ENCODE measurements at places on chromosomes 11 and 22.

DNA sequence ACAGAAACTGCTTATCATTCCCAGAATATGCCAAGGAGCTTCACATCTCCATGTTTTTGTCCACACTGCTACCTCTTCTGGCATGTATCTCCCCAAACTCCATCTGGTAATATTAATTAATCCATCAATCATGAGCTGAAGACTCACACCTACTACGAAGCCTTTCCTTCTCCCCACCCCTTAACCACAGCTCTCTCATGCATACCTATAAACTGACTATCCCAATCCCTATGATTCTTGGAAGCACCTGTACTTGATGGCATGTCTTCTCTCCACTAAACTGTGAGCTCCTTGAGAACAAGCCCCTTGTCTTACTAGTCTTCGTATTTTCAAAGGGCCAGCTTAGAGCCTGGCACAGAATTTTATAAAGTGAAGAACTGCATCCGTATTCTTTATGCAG lies 47.3 kb downstream of the RELT start:
- no peak overlapping the region for H3K4me3 ChIP-seq
- no peaks in the 10 kb centered on the region for H3K36me3 ChIP-seq
- peaks cover 7% of the 10 kb centered on the region for H3K4me1 ChIP-seq
- no peak for DNase-seq
- no peaks in the 10 kb centered on the region for H3K27me3 ChIP-seq

DNA sequence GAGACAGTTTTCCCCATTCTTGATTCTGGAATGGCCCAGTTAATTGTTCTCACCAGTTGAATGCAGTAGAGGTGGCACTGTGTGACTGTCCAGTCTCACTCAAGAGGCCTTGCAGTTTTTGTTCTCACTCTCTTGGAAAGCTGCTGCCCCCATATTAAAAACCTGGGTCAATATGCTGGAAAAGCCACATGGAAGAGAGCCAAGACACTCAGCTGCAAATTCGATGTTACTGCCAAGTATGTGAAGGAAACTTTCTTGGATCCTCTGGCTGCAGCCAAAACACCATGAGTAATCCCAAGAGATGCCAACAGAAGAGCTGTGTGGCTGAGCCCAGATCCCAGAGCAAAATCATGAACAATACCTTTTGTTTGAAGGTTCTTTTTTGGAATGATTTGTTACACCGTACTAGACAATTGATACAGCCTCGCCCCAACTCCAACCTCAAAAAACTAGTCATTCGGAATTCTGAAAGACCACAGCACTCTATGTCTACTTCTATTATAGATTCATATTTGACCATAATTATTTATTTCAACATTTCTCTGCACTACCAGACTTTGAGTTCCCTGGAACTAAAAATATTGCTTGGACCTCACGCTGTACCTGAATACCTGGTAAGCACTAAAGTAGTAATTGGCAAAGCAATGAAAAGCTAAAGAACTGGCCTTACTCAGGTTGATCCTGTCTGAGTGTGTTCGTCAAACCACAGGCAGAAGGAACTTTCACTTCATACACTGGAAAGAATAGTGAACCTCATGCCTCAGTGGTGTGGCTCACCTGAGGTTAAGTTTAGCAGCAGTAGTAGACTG lies 378.8 kb downstream of the ETS1 start:
- peaks cover 36% of the 10 kb centered on the region for H3K4me1 ChIP-seq
- no peak overlapping the region for H3K4me3 ChIP-seq
- H3K27ac ChIP-seq = peak overlapping the region; percentile 55
- no peaks in the 10 kb centered on the region for H3K36me3 ChIP-seq

GRCh38 chr22:22941831-22942510 lies 54.4 kb downstream of the IGLL5 start:
- no peak overlapping the region for H3K27ac ChIP-seq
- no peak for DNase-seq
- no peaks in the 10 kb centered on the region for H3K27me3 ChIP-seq
- no peaks in the 10 kb centered on the region for H3K36me3 ChIP-seq

DNA sequence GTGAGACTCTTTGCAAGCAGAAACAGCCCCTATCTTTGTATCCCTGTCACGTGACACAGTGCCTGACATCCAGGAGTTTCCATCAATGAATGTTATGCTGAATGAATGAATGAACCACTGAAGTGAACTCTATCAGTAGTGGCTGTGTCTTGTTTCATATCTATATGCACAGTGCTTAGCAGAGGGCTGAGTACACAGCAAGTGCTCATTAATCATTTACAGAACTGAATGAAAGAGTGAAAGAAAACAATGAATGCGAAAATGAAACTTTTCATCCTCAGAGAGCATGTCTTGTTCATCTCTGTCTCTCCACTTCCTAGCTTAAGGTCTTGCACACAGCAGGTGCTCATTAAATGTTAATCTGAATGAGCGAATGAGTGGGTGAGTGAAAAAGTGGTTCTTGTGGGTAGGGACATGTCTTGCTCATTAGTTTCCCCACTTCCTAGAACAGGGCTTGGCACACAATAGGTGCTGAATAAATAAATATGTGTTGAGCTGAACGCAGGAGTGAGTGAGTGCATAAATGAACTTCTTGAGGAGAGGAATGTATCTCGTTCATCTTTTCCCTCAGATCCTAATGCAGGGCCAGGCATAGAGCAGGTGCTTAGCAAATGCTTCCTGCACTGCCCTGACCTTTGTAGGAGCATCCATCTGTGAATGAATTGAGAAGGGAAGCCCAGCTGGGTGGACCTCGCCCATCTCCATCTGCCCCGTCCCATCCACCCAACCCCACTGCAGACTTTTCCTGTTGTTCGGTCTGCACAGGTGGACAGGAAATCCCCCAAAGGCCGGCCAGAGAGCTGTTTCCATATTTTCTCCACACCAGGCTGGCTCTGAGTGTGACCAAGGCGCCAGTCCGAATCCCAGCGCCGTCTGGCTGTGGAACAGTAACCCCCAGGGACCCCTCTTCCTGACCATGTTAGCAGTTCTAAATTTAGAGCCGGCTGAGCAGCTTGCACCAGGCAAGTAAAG lies 113.4 kb upstream of the CRYBB3 start:
- peaks cover 26% of the 10 kb centered on the region for H3K4me1 ChIP-seq
- H3K36me3 ChIP-seq = peaks cover 9% of the 10 kb centered on the region

DNA sequence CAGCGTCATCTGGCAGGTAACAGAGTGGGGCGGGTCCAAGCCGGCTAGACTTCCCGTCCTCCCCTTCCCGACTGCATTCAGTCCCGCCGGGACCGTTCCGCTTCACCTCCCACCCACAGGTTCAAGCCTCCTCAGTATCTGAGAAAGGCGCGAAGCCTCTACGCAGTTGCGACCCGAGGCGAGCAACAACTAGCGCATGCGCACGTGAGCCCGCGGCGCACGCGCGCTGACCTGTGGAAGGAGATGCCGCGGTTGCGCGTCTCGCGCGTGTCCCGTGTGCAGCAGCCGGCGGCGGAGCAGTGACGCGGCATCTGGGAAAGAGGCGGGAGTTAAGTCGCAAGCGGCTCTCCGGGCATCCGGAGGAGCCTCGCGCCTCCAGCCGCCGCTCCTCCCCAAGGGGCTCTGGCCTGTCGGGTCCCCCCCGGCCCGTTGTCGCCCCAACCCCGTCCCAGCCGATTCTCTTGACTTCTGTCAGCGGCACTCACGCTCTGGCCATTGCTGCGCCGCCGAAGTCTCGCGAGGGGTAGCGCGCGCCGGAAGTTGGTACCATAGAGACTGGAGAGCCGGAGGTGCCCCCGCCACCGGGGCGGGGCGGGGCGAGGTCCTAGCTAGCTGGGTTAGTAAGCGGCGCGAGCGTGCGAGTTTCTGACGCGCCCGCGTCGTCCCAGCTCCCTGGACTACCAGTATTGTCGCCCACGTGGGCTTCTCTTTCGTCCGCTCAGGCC lies at the start of gene THAP7:
TSS of gene THAP7 (minus strand) at position 518 of the 725 bp plus-strand sequence. CDS start at position 311, 207 bp downstream.
- peak within 1 kb of the TSS; percentile 97 for H3K27ac ChIP-seq
- peaks cover 30% of the 10 kb centered on the region for H3K4me1 ChIP-seq
- H3K36me3 ChIP-seq = peaks cover 29% of the 10 kb centered on the region
- DNase-seq = peak; percentile 91
- H3K27me3 ChIP-seq = no peaks in the 10 kb centered on the region

DNA sequence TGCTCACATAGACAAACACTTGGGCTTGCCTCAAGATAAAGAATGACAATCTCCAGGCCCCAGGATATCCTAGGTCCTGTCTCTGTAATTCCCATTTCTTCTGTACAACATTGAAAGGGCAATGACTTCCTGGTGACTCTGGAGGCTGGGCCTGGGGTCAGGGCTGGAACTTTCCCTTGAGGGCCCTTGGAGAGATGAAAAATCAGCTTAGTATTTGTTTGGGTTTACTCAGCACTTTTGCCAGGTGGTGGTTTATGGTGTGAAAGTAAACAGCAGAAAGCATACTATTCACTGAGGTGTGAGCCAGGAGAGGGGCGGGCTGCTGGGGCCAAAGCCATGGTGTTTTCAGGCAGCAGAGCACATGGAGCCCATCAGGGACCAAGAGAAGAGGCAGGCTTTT lies 214.7 kb upstream of the NARS2 start:
- no peak for DNase-seq
- H3K27ac ChIP-seq = no peak overlapping the region
- no peaks in the 10 kb centered on the region for H3K27me3 ChIP-seq
- H3K4me3 ChIP-seq = no peak overlapping the region

GRCh38 chr11:109048098-109048497 lies 373.9 kb upstream of the C11orf87 start:
- no peaks in the 10 kb centered on the region for H3K27me3 ChIP-seq
- DNase-seq = no peak
- no peak overlapping the region for H3K27ac ChIP-seq

DNA sequence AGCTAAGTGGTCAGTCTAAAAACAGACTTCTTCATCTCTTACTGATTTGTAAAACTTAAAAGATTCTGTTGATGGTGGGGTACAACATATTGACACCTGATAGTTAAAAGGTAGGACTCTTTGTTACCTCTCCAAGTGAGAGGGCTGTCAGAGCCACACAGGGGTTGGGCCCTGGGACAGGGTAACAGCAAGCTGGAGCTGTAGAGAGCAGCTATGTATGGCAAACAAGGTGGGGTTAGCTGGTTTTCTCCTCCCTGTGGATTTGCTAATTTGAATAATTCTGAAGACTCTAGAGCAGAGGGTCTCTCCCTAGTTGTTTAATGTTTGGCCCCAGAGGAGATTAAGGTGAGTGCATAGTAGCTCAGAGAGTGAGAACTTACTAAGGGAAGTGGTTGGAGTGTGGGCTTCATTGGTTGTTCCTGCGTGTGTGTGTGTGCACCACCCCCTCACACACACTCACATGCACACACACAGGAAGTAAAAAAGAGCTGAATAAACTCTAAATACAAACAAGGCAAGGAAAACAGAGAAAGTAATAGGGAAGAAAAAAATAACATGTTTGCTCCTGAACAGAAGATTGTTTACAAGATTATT lies 9.2 kb upstream of the GAS2 start:
- no peaks in the 10 kb centered on the region for H3K27me3 ChIP-seq
- no peak overlapping the region for H3K4me3 ChIP-seq
- H3K36me3 ChIP-seq = no peaks in the 10 kb centered on the region
- DNase-seq = no peak

DNA sequence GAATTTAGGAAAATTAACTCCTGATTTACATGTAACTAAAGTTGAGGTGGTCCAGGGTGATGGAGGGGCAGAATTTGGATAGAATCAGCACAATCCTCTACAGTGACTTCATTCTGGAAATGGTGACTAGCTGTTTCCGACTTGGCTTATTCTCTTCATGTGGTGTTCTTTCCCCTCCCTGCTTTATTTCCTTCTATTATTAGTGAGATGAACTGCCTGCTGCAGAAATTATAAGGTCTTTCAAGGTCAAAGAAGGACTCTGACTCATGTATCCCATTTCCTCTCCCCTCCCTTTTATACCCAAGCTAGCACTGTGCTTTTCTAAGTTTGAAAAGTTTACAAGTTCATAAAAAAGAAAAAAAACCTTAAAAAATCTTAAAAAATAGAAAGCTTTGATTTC lies 12.2 kb upstream of the MRPL17 start:
- no peaks in the 10 kb centered on the region for H3K27me3 ChIP-seq
- peak overlapping the region; percentile 79 for H3K27ac ChIP-seq
- DNase-seq = no peak
- peaks cover 8% of the 10 kb centered on the region for H3K4me1 ChIP-seq
- no peaks in the 10 kb centered on the region for H3K36me3 ChIP-seq
- no peak overlapping the region for H3K4me3 ChIP-seq

DNA sequence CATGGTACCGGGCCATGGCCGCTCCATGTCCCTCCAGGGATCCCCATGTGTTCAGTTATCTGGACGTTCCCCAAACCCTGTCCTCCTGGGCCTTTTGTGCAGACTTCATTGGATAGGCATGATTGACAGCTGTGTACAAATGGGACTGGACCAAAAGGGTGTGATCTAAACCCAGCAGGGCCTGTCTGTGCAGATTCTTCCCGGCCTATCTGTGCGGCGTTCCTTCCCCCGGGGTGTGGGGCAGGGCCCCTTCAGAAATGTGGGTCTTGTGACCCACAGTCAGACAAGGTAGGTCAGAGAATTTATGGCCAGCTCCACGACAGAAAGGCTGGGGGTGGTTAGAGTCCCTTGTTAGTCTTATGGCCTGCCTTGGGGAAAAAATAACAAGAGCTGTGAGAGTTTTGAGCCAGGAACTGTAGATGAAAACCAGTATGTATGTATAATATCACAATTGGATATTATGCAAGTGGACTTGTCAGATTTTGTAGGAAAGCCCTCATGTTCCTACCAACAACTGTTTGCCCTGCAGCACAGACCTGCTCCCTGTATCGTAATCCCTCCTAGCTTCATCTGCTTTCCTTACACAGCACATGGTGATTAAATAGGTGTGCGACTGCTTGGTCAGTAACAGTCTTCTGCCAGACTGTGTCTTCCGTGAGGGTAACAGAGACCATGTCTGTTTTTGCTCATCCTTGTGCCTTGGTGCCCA lies 31.7 kb downstream of the AP2A2 start:
- no peak overlapping the region for H3K4me3 ChIP-seq
- H3K27ac ChIP-seq = no peak overlapping the region
- peaks cover 45% of the 10 kb centered on the region for H3K36me3 ChIP-seq
- H3K27me3 ChIP-seq = no peaks in the 10 kb centered on the region
- DNase-seq = no peak

DNA sequence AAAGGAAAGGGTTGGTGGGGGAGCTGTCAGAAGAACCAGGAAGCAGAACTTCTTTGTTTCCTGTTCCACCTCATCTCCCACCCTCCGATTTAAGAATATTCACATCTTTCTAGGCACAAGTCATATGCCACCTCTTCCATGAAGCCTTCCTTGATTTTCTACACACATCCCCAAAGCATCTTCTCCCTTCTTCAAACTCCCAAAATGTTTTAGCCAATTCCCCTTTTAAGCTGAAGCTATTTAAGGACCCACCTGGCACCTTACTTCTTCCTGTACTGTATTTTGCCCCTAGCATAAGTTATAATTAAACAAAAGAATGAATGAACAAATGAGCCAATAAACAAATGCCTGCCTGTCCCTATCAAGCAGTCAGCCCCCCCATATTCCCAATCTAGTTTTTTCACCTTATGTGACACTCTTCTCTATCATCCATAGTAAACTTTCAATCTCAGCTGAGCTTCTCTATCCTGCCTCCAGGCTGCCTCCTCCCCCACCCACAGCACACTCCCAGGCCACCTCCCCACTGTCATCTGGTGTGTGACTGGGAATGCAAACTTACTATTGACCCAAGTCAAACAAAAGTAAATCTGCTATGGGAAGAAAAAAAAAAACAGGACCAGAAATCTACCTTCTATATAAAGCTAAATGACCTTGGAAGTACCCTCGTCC lies 3.9 kb downstream of the TNKS1BP1 start:
- peak overlapping the region; percentile 94 for H3K27ac ChIP-seq
- peaks cover 12% of the 10 kb centered on the region for H3K4me1 ChIP-seq
- peaks cover 48% of the 10 kb centered on the region for H3K36me3 ChIP-seq
- H3K4me3 ChIP-seq = peak overlapping the region; percentile 94

Measured in ascending aorta (tissue), 2 donors.